ENCODE measurements at places on chromosomes 11 and 22.

DNA sequence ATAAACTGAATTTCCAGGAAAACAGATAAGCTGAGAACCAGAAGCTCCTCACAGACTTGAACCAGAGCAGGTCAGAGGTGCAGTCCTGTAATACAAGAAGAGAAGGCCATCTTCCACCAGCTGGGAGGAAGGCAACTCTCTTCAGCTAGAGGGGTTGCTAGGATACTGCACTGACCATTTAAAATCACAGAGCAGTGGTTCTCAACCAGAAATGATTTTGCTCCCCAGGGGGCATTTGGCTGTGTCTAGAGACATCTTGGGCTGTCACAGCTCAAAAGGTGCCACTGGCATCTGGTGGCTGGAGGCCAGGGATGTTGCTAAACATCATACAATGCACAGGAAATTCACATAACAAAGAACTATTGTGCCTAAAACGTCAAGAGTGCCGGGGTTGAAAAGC lies 17.2 kb downstream of the OPCML start:
- DNase-seq: no peak

DNA sequence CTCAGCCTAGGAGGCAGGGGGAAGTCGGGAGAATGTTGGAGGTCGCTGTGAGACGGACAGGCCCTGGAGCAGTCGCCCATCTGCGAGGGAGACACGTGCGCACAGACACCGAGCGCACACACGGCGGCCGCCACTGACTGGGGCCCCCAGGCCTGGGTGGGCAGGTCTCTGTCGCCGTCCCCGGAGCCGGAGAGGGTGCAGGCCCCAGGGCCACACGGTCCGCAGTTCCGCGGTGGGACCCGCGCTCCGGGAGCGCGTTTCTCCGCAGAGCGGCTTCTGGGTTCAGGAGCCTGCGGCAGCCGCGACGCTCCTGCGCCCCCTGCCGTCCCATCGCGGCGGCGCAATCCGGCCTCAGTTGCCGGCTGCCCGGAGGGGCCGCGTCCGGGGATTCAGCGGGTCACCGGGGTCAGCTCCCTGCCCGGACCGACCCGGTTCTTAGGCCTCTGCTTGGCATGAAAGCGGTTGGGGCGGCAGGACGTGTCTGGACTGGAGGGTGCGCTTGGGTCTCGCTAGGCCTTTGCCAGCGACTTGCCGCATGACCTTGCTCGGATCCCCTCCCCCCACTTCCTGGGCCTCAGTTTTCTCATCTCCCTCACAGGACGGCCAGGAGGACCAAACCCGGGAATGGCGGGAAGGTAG lies 31.2 kb downstream of the PDE2A start:
- DNase-seq: peak; percentile 82

DNA sequence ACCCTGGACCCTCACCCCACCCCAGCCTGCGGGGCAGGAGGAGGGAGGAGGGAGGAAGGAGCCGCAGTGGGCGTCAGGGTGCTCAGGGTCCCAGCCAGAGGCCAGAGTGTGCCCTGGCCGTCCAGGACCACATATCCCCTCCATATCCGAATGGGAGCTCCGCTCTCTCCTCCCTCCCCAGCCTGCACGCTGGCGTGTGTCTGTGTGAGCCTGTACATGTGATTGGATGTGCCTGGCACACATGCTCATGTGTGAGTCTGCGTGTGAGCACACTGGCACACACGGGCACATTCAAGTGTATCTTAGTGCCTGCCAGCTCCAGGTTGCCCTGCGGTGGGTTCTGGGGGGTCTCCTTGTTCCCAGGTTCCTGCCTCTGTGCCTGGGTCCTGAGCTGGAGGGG lies 8.1 kb downstream of the TSSC4 start:
- DNase-seq: no peak

DNA sequence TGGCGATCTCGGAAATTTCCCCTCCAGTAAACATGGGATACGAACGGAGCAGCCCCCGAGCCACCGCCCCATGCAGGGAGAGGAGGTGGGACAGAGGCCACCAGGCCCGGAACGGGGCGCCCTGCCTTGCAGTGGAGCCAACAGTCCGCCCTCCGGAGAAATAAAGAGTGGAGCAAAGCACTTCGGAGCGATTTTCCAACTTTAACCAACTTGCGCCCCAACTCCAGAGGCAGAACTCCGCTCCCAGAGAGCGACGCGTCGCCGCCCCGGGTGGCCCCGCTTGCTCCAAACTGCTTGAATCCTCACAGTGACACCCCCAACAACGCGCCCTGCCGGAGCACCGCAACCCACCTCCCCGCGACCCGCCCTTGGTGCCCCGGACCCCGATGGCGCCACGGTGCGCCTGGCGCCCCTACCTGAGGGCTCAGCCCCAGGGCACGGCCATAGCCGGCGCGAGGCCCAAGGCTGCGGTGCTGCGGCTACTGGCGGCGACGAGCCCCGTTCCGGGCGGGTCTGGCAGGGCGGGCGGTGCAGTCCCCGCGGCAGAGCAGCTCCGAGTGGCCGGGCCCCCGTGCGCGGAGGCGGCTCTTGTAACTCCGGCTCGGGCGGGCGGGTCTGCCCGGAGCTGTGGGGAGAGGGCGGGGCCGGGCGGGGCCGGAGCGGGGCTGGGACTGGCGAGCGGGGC lies at the start of gene AHNAK:
Gene AHNAK, minus strand, starts transcription at position 563 of the 685 bp plus-strand sequence. CDS start 10,708 bp downstream, outside the sequence.
- DNase-seq: peak; percentile 90

- DNase-seq: peak; percentile 36
Measured at GRCh38 chr11:69911310-69912160, 92.3 kb upstream of the FGF3 start.

GRCh38 chr11:79013509-79013908 lies 427.3 kb downstream of the TENM4 start:
- DNase-seq: no peak

DNA sequence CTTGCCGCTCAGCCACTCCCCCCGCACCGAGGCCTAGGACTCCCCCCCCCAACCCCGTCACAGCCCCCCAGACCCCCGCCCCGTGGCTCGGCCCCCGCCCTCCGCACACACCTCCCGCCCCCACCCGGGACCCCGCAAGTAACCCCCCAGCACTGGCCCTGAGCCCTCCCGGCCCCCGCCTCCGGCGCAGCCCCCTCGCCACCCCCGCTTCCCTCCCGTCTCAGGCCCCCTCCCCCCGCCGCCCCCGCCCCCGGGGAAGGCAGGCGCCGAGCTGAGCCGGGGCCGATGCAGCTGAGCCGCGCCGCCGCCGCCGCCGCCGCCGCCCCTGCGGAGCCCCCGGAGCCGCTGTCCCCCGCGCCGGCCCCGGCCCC lies 1.5 kb downstream of the SHANK3 start:
- peak; percentile 43 for DNase-seq

DNA sequence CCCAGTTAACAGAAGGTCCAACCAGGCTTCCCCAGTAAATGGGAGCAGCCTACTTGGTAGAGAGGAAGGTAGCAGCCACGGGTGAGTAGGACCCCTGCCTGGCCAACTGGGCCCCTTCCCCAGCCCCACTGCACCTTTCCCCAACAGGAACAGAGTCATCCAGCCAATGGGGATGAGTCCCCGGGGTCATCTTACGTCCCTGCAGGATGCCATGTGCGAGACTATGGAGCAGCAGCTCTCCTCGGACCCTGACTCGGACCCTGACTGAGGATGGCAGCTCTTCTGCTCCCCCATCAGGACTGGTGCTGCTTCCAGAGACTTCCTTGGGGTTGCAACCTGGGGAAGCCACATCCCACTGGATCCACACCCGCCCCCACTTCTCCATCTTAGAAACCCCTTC lies 6.6 kb downstream of the RIC8A start:
- no peak for DNase-seq

DNA sequence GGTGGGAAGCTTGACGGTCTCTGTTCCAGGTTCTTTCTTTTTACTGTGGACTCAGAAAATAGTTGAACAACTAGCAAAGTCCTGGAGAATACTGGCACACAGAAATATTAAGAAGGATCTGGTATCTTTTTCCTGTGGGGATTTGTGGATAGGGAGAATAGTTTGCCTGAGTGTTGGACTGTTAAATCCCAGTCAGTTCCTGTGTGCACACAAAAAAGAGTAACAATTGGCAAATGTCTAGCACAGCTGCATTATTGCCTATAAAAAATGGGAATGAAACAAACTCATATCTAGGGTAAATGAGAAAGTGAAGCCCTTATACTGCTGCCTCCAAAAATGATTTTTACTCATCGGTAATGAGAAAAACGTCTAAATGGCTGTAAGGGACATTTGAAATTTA lies 828.2 kb downstream of the JRKL start:
- DNase-seq: no peak

- no peak for DNase-seq
Measured at GRCh38 chr11:47538741-47539565, 14.0 kb downstream of the CELF1 start.

DNA sequence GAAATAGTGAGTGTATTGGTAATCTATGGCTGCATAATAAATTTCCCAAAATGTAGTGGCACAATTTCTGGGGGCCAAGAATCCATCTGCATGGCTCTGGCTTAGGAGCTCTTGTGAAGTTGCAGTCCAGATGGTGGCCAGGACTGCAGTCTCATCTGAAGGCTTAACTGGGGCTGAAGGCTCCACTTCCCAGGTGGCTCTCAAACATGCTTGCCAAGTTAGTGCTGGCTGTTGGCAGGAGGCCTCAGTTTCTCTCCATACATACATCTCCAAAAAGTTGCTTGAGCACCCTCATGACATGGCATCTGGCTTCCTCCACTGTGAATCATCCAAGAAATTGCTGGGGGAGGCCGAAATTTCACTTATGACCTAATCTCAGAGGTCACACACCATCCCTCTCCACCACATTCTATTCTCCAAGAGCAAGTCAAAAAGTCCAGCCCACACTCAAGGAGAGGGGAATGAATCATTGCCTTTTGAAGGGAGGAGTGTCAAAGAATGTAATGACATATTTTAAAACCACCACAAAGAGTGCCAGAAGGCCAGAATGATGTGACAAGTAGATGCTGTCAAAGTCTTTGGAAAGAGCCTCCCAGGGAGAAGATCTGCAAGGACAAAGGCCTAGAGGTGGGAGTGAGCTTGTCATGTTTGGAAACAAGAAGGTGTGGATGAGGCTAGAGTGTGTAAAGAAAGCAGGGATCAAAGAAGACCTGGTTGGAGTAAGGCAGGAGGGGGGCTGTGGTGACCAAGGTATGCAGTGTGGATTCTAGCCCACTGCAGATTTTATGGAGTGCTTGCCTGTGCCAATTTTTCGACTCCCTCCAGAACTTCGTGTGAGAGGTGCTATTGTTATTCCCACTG lies 566.2 kb downstream of the MIAT start:
- DNase-seq: peak; percentile 42

DNA sequence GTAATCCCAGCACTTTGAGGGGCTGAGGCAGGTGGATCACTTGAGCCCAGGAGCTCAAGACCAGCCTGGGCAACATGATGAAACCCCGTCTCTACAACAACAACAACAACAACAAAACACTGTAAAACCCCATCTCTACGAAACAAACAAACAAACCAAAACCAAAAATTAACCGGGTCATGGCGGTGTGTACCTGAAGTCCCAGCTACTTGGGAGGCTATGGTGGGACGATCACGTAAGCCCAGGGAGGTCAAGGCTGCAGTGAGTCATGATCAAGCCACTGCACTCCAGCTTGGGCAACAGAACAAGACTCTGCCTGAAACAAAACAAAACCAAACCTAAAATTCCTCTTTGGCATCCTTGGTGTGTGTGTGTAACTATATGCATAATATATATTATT lies 7.0 kb upstream of the POLA2 start:
- no peak for DNase-seq

- no peak for DNase-seq
Measured at GRCh38 chr11:36713715-36714114, 115.7 kb upstream of the RAG2 start.

GRCh38 chr11:74371269-74372052 lies 26.8 kb downstream of the PGM2L1 start:
- DNase-seq: no peak

DNA sequence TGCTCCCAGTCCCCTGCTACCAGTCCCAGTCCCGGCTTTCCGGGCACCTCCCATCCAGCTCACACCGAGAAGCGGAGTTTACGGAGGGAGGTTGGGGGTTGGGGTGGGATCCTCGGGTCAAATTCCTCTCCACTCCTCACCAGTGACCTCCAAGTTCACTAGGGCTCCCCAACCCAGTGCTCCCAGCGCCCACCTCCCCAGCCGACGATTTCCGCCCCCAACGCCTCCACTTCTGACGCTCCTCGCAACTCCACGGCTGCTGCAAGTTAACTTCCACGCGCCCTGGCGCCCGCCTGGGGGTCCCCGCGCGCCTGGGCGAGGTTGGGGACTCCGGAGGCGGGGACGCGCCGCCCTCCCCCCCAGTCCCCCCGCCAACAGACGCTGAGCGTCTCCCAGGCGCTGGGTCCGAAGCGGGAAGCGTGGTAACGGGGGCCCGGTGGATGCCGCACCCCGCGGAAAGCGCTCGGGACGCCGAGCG lies 526 bp downstream of the TPST2 start:
- DNase-seq: peak; percentile 50

- DNase-seq: no peak
Measured at GRCh38 chr22:43540529-43540923, 128.7 kb downstream of the MPPED1 start.

- no peak for DNase-seq
Measured at GRCh38 chr11:94588366-94588942, 21.3 kb downstream of the PIWIL4 start.

- DNase-seq: no peak
Measured at GRCh38 chr11:83990160-83990733, 704.1 kb upstream of the CCDC90B start.

DNA sequence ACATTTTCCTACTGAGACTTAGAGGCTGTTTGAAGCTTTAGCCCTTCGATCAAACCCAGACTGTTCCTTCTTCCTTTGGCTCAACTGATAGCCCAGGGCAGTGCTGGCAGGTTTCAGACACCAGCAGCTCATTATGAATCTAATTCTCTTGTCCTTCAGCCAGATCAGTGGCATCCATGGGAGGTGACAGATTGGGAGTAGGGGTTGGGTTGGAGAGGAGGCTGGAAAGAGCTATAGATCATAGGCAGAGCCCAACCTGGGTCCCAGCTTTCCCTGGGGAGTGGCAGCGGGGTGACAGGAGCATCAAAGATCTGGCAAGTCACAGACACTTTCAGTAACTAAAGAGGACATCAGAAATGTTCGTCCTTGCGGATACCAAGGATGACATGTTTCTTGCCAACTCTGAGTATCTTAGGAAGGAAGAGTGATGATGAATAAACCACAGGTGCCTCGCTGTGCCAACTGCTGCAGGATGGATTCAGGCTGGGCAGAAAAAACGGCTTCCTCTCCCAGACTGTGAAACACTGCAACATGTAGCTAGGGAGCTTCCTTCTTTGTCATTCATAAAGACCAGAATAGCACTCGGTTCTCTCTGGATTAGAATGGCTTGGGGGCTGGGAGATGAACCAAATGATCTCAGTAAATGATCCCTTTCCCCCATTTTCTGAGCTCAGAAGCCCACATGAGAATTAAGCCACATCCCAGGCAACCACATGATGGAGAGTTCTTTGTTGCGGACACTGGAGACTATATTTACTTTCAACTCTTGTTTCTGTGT lies 19.1 kb downstream of the ABCC8 start:
- DNase-seq: no peak

GRCh38 chr11:43576320-43576802 lies 104.2 kb upstream of the HSD17B12 start:
- no peak for DNase-seq

DNA sequence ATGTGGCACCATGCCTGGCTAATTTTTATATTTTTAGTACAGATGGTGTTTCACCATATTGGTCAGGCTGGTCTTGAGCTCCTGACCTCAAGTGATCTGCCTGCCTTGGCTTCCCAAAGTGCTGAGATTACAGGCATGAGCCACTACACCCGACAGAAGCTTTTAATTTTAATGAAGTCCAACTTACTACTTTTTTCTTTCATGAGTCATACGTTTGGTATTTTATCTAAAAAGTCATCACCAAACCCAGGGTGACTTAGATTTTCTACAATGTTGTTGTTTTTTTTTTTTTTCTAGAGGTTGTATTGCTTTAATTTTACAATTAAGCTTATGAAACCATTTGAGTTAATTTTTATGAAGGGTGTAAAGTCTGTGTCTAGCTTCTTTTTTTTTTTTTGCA lies 34.9 kb downstream of the JRKL start:
- DNase-seq: no peak

GRCh38 chr11:47948137-47948536 lies 32.2 kb upstream of the PTPRJ start:
- no peak for DNase-seq
